SK-N-SH (cell line): ENCODE measurements at places on chromosomes 3 and 15. TPM values are rescaled to one million over a fixed set of nuclear protein-coding genes. Genes with fewer than 3 reads are reported as not detected.

The GPR156 gene
- 0.31 and 0.34 TPM in 2 replicates for polyA plus RNA-seq

The CNTN4 gene
- polyA plus RNA-seq = 0.12 and 0.21 TPM in 2 replicates

DNA sequence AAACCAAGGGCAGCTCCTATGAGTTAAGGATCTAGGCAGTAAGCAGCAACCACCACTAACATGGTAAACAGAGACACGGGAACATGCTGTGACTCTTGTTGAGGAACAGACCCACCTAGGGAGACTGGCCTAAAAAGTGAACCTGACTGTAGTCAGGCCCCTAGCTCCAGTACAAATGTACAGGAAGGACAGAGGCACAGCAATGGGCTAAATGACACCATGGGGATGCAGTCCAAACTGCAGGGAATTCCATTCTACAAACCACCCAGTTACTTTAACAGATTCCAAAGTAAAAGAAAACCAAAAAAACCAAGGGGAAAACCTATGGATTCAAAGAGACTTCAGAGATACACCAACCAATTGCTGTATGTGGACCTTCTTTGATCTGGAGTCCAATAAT is 28.2 kb upstream of the CGNL1 start:
- DNase-seq = no peak

- DNase-seq = no peak
These were observed 243.7 kb downstream of the SLC9A9 start for GRCh38 chr3:143604402-143605185.

- DNase-seq = no peak
These were observed 22.9 kb downstream of the CTXND1 start for GRCh38 chr15:80228959-80229610.

GRCh38 chr15:69303337-69304181 is 4.8 kb downstream of the PAQR5 start:
- no peak for DNase-seq

GRCh38 chr3:179591313-179591712 is 13.1 kb downstream of the MRPL47 start:
- DNase-seq = no peak

- DNase-seq = no peak
These were observed 413.0 kb upstream of the DPH6 start for GRCh38 chr15:35958975-35959374.

DNA sequence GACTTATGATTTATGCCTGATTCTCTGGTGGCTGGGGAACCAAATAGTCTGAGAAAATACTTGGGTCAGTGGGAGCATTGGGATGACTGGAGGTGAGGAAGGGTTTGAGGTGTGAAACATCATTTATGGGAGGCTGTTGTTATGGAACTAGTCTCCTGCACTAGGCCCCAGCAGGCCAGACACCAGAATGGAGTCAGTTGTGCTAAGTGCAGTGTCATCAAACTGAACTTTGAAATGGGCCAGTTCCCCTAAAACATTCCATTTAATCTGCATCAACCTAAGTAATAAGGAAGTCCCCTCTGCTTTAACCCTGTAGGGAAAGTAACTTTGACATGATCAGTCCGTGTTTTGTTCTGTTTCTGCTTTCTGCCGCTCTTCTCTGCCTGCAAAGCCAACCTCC is 44.9 kb upstream of the KLHL25 start:
- DNase-seq = no peak

DNA sequence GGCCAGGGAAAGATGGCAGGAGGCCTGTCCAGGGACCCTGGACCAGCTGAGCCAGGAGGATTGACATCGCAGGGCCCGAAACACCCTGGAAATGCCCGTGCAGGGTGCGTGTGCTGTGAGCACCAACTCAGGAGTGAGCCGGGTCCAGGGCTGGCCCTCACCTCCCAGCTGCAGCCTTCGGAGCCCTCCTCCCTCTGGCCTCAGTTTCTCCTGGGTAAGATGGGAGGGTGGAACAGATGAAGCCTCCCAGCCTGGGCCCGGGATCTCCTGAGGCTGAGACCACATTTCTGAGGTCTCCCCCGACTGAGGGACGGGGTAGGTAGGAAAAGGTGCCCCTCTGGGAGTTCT is 5.3 kb upstream of the CALML4 start:
- no peak for DNase-seq
